ENCODE measurements at places on chromosomes 11 and 22. TPM values are rescaled to one million over a fixed set of nuclear protein-coding genes. Genes with fewer than 3 reads are reported as not detected.

DNA sequence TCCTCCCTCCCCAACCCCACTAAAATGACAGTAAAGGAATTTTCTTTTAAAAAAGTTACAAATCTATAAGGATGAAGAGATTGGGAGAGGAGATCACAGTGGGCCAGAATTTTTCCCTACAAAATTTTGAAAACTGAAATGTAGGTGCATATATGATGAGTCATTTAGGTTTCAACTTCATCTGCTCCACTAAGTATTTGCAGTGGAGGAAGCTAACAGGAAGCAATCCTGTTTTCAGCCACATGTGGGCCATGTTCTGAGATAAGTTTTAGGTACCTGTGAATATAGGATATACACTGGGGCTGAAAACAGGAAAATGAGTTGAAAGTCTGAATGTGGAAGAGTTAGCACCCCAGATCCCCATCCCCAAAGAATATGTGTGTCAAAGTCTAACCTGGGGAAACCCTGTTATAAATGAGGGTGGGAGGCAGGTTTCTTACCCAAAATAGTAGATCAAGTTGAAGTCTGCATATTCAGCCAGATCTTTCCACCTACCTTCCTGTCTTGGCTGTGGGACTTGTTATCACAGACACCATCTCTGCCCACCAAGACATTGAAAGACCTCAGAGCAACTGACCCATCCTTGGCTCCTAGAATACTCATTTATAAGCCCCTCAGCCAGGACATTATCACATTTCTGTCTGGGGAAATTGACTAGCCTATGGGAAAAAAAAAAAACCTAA, 87.3 kb downstream of the PACS1 start:
- DNase-seq = peak; percentile 36

The SLC15A3 gene
- total RNA-seq = 1.9 TPM

The HPX gene
- 0.36 TPM for total RNA-seq

DNA sequence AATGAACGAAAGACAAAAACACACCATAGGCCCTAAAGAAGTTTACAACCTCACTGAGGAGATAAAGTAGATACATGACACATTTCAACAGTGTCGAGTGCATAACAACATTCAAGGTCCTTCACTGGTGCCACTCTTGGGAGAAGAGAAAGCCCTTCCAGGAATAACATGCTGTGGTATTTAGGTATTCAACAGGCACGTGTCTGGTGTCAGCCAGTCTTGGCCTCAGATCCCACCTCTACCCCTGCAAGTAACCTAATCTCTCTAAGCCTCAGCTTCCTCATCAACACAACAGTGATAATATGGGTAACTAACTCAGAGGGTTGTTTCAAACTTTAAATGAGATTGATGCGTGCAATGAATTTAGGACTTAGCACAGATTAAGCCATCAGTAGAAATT, 235.0 kb upstream of the ZC3H12C start:
- no peak for DNase-seq

DNA sequence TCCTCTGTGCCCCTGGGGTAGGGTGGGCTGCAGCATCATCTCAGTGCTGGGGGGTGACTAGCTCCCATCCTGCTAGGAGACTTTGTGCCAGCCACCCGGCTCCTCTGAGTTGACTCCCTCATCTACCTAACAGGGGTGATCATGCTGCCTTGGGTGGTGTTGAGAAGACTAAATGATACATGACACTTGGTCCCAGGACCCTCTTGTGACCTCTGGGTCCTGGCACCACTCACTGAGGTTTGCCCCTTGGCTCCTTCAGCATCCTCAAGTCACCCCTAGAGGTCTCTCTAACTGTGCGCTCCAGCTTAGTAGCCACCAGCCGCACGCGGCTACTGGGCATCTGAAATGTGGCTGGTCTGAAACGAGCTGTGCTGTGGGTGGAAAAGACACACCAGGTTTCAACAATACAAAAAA, 72.1 kb downstream of the LRRC32 start:
- peak; percentile 56 for DNase-seq

The LMNTD2 gene
- 0.28 TPM for total RNA-seq

The CENATAC gene
- 15.3 TPM for total RNA-seq

The THRSP gene
- not detected for total RNA-seq

GRCh38 chr11:75024068-75024449, 35.3 kb downstream of the NEU3 start:
- no peak for DNase-seq

DNA sequence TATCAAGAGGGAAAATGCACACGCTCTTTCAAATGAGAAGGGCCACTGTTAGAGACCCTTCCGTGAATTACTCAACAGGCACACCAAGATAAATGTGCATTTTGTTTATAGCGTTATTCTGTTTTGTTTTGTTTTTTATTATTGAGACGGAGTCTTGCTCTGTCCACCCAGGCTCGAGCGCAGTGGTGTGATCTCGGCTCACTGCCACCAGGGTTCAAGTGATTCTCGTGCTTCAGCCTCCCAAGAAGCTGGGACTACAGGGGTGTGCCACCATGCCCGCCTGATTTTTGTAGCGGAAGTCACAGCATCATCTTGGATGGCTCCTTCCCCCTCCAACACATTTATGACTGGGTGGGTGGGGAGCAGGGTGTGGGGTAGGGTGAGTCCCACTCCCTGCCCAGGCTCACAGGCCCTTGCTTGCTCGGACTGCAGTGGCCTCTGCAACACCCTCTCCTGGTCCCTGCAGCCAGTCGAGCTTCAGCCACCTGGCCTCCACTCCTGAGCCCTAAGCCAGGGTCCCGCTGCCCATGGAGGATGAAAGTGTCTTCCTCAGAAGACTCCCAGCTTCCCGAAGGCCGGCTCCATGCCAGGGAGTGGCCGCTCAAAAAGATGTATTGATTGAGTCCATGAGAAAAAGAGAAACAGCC, 68.0 kb downstream of the RTL6 start:
- no peak for DNase-seq

DNA sequence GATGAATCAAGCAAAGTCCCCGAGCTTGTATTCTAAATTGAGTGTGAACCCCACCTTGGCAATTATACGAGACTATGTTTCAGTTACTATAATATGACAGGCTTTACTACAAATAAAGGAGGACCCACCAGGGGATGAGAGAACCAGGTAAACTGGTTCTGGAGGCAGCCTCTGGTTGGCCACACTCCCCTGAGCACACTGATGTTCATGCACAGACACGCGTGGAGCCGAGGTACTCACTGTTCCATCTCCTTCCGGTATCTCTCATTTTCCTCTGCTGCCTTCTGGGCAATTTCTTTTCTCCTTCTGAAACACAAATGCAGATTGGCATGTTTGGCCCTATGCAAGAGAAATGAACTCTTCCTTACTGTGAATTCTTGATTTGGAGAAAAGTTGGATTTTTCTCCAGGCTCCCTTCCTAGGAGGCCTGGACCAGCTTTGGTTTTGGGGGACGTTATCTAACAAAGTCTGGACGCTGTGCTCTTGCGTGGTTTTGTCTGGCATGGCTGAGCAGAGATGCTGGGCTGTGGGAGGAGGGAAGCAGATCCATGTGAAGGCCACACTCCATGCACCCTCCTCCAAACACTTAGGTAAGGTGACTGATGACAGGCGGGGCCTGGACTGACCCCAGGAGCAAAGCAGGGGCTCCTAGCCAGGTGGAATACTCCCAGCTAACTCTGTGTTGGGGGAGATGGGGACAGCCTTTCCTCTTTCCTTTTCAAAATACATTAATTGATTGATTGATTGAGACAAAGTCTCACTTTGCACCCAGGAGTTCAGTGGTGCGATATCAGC, 22.9 kb downstream of the USH1C start:
- DNase-seq = no peak

DNA sequence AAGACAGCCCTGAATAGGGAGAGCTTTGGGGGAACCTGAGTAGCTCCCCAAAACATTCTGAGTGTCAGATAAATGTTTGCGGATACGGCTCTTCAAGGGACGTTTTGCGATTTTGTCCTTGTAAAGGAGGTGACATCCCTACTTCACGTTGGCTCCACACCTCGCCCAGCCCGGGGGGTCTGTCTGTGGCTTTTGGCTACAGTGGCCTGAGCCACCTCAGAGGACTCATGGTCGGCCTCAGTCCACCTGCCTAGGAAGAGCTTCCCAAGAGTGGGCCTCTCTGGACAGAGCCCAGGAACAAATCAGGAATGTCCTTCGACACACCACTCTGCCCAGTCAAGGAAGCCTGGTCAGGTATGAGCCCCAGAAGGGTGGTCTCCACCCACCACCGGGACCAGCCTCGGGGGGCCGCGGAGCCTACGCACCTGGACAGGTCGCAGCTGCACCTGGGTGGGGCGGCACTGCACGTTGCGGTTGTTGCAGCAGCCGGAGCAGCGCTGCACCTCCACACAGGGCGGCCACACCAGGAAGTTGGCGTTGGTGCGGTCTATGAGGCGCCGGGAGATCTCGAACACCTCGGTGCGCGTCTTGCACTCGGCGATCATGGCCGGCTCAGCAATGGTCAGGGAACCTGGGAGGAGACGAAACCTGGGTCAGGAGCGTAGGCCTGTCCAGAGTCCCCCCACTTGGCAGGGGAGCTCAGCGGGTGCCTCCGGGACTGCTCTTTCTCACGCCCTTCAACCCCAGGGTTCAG, 13.4 kb downstream of the PDGFB start:
- DNase-seq = no peak

DNA sequence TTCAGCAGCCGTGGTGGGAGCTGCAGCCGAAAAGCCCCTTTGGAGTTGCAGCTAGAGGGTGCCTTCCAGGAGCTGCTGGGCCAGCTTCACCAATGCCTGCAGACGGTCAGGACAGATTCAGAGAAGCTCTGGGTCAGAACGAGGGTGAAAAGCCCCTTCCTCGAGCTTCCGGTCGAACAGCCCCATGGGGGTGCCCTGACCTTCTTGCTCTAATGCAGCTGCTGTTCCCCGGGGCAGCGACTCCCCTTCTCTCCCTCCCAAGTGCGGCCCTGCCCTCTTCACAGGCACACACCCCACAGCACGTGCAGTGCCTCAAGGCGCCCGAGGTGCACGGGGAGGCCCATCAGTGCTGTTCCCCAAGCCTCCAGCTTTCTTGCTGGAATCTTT, 9.6 kb upstream of the IFITM3 start:
- no peak for DNase-seq

DNA sequence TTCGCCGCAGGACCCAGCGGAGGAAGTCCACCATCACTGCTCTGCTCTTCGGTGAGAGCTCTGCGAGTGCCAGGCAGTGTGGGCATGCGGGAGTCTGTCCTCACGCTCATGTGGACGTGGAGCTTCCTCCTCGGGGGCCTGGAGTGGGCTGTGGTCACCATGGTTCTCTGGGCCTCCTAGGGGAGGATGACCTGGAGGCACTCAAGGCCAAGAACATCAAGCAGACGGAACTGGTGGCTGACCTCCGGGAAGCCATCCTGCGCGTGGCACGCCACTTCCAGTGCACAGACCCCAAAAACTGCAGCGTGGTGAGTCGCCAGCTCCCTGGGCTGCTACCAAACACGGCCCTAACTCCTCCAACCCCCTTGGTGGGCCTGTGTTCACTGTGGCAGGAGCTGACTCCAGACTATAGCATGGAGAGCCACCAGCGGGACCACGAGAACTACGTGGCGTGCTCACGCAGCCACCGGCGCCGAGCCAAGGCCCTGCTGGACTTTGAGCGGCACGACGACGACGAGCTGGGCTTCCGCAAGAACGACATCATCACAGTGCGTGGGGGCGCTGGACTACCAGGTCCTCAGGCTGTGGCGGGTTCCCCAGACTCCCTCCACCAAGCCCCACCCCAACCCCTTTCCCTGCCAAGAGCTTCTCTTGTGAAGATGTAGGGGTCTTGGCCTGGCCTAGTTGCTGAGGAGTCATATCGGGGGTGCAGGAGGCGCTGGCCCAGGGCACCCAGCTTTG, 36.8 kb downstream of the SGSM3 start:
- no peak for DNase-seq

The PNPLA5 gene
- total RNA-seq = 0.18 TPM

- DNase-seq = peak; percentile 82
Measured at GRCh38 chr22:41822317-41823057, 10.4 kb upstream of the SREBF2 start.

- DNase-seq = no peak
Measured at GRCh38 chr11:61354208-61354607, 7.5 kb downstream of the CYB561A3 start.

GRCh38 chr11:58059007-58059350, 28.2 kb downstream of the OR6Q1 start:
- peak; percentile 92 for DNase-seq

DNA sequence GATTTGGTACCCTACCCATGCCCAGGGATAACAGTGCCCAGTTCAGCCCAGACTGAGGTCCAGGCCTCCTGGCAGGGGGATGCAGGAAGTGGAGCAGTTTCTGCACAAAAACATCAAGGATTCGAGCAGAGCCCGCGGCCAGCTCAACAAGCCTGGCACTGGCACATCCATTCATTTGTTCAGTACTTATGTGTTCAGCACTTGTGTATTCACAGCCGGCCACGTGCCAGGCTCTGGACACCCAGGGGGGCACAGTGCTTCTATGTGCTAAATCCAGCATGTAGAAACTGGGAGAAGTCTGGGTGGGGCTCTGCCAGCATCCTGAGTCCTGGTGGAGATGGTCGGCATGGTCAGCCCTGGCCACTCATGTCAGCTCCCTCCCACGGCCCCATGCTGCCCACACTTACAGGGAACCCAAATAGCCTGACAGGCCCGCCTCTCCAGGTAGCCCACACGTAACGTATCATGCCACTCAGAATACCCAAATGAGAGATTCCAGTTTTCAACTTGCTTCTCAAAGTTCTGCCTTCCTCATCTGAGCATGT, 28.5 kb downstream of the LINC01488 start:
- no peak for DNase-seq

The ELMOD1 gene
- total RNA-seq = 0.18 TPM

The GRIK4 gene
- 0.18 TPM for total RNA-seq

The IL17REL gene
- not detected for total RNA-seq

- DNase-seq = no peak
Measured at GRCh38 chr11:7575841-7576725, 62.3 kb downstream of the PPFIBP2 start.

The PANX2 gene
- total RNA-seq = under 0.01 TPM

The CHRDL2 gene
- not detected for total RNA-seq

DNA sequence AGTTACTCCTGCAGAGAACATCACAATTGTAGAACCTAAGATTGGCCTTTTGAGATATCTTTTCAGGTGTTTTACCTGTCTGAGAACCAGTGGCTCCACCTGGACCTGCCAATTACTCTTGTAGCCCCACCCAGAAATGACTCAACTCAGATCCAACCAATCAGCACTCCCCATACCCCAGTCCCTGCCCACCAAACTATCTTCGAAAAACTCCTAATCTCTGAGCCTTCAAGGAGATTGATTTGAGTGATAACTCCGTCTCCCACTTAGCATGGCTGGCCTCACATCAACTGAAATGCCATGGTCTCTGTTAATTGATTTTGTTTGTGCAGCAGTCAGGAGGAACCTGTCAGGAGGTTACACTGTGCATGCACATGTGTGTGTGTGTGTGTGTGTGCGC, 103.6 kb downstream of the MTNR1B start:
- DNase-seq = no peak

- DNase-seq = no peak
Measured at GRCh38 chr11:2186669-2187279, 15.2 kb upstream of the TH start.

DNA sequence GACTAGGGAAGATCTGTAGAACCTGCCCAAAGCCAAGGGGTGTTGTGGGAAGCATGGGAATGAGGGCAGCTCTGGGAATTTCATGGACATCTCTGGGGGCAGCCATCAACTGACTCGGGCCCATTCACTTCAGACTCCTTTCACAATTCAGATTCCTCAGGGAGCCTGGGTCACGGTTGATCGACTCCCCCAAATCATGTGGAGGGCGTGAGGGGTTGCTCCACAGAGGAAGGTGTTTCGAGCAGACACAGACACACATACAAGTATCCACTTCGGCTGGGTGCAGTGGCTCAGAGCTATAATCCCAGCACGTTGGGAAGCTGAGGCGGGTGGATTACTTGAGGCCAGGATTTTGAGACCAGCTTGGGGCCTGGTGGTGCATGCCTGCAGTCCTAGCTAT, 15.7 kb downstream of the STX3 start:
- DNase-seq = no peak
